Neural crest cell (in vitro differentiated cells): ENCODE measurements at places on chromosomes 12 and 14. TPM values are rescaled to one million over a fixed set of nuclear protein-coding genes. Genes with fewer than 3 reads are reported as not detected.

Gene TTC7B
- total RNA-seq = 54.8 and 56.4 TPM in 2 replicates

Gene SLC2A14
- 1.8 and 2.0 TPM in 2 replicates for total RNA-seq

DNA sequence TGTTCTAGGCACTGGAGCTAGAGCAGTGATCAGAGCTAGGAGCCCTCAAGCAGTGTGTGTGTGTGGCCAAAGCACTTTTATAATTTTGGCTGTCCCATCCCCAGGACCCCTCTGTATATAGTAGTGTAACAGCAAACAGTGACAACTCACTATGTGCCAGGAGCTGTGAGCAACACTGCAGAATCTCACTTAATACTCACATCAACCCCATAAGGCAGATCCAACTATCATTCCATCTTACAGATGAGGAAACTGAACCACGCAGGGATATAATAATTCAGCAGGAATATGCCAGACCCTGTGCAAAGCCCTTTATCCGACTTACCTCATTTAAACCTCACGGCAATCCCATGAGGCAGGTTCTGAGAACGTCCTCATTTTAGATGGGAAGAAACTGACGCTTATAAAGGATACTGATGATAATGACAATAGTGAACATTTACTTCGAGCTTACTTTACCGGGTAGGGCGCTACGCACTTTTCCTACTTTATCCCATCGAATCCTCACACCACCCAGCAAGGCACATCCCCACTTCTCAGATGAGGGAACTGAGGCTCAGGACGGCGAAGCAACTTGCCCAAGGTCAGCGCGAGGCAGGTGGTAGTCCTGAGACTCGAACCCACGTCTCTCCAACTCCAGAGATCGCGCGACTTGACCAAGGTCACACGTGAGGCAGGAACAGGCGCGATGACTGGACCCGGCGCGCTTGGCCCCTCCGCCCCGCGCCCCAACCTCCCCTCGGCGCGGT is 687 bp downstream of the RAB35 start:
- H3K27ac ChIP-seq = peak overlapping the region; percentile 97
- no peaks in the 10 kb centered on the region for H3K27me3 ChIP-seq
- H3K4me1 ChIP-seq = peaks cover 45% of the 10 kb centered on the region

- H3K4me3 ChIP-seq = peak overlapping the region; percentile 61
- peaks cover 9% of the 10 kb centered on the region for H3K27me3 ChIP-seq
- H3K4me1 ChIP-seq = peaks cover 19% of the 10 kb centered on the region
- H3K27ac ChIP-seq = no peak overlapping the region
- no peaks in the 10 kb centered on the region for H3K36me3 ChIP-seq
These were observed 86.3 kb downstream of the ASCL1 start for GRCh38 chr12:103043531-103044486.

GRCh38 chr12:97257726-97258125 is 204.9 kb upstream of the RMST start:
- peaks cover 34% of the 10 kb centered on the region for H3K4me1 ChIP-seq
- no peaks in the 10 kb centered on the region for H3K27me3 ChIP-seq
- H3K4me3 ChIP-seq = no peak overlapping the region
- H3K27ac ChIP-seq = no peak overlapping the region
- H3K36me3 ChIP-seq = no peaks in the 10 kb centered on the region

DNA sequence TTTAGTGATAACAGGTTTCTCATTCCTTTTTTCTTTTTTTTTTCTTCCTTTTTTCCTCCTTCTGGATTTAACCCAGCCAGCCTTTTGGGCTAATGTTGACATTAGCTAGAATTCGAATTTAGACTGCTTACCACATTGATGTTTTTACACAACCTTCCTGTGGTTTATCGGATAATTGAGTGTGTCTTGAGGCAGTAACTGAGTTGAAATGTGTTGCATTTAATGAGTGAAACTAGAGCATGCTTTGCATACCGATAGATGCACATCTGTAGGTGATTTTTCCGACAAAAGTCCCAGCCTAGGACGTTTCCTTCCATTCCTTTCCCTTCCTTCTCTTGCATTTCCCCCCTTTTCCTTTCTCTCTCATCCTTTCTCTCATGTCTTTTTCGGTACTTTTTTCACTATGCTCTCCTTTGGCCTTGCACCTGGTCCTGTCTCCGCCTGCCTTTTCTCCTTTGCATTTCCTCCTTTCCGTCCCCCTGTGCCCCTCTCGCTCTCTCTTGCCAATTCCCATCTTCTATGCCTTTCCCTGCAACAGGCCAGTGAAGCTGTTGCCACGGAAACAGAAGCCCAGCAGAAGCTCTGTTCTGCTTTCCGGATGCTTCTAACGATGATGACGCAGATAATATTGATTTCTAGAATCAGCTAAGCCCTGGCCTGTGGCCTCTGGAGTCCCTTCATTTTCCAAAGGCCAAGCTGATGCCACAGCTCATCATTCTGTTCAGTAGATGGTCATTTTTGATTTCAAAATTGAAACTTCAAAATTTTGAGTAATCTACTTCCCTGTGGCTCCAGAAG is 76.1 kb downstream of the SLC25A47 start:
- no peaks in the 10 kb centered on the region for H3K36me3 ChIP-seq
- H3K27me3 ChIP-seq = no peaks in the 10 kb centered on the region
- peak overlapping the region; percentile 44 for H3K27ac ChIP-seq
- H3K4me1 ChIP-seq = peaks cover 59% of the 10 kb centered on the region
- no peak for DNase-seq
- H3K4me3 ChIP-seq = peak overlapping the region; percentile 2

DNA sequence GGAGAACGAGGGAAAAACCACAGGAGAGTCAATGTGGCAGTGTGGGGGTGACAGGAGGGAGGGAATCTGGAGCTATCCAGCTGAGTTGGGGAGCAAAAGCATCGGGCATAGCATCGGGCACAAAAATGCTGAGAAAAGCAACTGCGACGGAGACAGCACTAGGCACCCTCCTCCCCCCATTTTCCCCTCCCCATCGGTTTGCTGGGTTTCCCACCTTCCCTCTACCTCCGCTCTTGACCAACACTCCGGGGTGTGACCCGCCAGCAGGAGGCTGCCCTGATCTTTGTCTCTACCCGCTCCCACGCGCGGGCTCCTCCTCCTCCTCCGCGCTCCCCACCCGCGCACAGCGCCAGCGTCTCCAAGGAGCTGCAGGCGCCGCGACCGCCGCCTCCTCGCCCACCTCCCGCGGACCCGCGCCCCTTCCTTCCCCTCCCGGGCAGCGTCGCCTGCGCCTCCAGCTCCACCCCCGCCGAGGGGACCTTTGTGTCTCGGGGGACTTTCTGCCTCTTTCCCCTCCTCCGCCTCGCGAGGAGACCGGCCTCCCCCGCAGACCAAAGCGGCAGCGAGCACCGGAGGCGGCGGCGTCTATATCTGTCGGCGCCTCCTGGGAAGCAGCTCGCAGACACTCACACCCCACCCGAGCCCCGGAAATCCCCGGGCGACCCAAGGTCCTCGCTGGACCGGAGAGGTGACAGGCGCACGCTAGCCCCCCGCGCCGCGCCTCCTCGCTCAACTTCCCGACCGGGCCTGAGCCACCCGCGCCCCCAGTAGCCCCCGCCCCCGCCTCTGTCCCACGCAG is 920 bp downstream of the CDK17 start:
- no peaks in the 10 kb centered on the region for H3K27me3 ChIP-seq
- DNase-seq = peak; percentile 56
- H3K27ac ChIP-seq = peak overlapping the region; percentile 83
- no peaks in the 10 kb centered on the region for H3K36me3 ChIP-seq
- H3K4me1 ChIP-seq = peaks cover 36% of the 10 kb centered on the region

DNA sequence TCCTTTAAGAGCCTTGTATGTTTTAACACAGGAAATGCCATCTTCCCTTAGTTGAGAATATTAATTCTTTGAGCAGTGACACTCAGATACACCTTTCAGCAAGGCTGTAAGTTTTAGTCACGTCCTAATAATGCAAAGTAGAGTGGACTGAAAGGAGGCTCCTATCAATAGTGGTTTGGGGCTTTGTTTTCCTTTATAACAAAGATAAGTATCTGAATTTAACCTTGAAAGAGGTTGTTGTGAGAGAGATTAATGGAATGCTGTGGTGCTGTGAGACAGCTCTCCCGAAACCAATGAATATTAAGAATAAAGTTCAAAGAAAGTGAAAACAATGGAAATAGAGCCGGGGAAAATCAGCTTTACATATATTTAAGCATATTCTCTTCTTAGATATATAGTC is 259.6 kb downstream of the ERC1 start:
- DNase-seq = no peak
- no peak overlapping the region for H3K4me3 ChIP-seq
- peaks cover 36% of the 10 kb centered on the region for H3K4me1 ChIP-seq
- H3K36me3 ChIP-seq = no peaks in the 10 kb centered on the region
- H3K27ac ChIP-seq = no peak overlapping the region
